B cell (primary cell): ENCODE measurements at places on chromosomes 2 and 18. TPM values are rescaled to one million over a fixed set of nuclear protein-coding genes. Genes with fewer than 3 reads are reported as not detected.

Gene NEB
- polyA plus RNA-seq, result 4.0 and 4.6 TPM in 2 replicates

Gene CAPN14
- 2.2 and 2.5 TPM in 2 replicates for polyA plus RNA-seq

Gene SERPINB10
- not detected in 2 replicates for polyA plus RNA-seq

Gene FHOD3
- polyA plus RNA-seq, result not detected in 2 replicates

Gene LYPD6
- polyA plus RNA-seq, result not detected in 2 replicates

Gene NCKAP5
- polyA plus RNA-seq, result not detected in 2 replicates

Gene VWA3B
- polyA plus RNA-seq, result not detected in 2 replicates

Gene CDK15
- not detected in 2 replicates for polyA plus RNA-seq

Gene DPYSL5
- polyA plus RNA-seq, result not detected in 2 replicates

Gene ATP6V1B1
- polyA plus RNA-seq, result not detected in 2 replicates

Gene PRSS56
- not detected in 2 replicates for polyA plus RNA-seq
